Muscle of back (tissue), 13 donors: ENCODE measurements at places on chromosomes 5 and 9.

- DNase-seq, result no peak
Observed at GRCh38 chr5:16502866-16503265, 37.3 kb upstream of the ZNF622 start.

- no peak for DNase-seq
Observed at GRCh38 chr5:132457371-132458225, 33.0 kb downstream of the IRF1 start.

DNA sequence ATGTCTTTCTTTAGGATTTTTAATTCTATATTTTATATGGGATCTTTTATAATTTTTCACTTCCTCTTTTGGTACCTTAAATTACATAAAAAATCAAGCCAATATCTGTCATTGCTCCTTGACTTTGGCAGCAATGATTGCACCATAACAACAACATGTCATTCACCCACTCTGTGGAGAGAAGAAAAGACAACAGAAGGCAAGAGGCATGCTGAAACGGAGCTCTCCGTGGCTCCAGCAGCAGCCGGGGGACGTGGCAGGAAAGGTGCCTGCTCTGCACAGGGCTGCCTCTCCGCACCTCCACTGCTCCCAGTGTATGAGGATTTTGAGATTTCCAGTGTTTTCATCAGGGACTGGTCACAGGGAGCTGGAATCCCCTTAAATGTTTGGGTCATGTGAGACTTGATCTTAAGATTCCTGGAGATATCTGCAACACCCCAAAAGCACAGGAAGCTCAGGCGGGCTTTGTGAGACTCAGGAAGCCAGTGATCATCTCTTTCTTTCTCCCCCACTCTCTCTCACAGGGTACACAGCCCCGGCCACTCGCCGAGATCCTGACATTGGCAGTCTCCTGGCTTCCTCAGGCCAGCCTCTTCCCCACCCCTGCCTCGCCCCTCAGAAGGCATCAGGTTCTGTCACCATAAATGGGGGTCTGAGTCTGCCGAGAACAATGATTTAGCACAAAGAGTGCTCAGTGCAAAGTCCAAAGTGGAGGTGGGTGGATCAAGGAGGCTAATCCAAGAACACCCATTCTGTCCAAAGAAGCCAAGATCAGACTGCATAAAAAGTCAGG lies 74.6 kb downstream of the ACTL7B start:
- DNase-seq, result no peak

GRCh38 chr5:96629774-96630173 lies 32.4 kb upstream of the CAST start:
- DNase-seq, result peak; percentile 89

DNA sequence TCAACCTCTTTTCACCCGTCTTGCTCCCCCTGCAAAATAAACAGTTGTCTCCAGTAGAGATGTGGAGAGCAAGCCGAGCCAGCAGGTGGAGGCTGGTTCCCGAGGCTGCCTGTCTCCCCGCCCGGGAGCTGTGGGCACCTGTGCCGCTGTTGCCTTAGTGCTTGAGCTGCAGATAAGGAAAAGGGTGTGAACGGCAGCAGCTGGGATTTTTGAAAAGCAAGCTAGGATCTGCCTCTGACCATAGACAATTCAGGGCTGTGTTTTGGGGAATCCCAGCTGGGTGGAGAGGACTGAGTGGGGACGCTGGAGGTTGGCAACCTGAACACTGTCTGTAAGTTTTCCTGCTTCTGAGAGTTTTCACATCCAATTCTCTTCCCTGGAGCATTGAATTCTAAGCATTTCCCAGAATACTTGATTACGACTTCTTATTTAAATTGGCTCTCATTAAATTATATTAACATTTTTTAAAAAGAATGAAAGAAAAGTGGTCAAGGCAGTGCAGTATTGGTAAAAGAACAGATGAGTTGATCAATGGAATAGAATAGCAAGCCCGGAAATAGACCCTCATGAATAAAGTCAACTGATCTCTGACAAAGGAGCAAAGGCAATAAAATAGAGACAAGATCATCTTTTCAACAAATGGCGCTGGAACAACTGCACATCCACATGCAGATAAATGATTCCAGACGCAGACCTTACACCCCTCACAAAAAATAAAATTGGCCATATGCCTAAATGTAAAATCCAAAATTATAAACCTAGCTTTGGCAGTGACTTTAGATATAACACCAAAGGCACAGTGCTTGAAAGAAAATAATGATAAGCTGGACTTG lies 9.7 kb downstream of the WNK2 start:
- no peak for DNase-seq

DNA sequence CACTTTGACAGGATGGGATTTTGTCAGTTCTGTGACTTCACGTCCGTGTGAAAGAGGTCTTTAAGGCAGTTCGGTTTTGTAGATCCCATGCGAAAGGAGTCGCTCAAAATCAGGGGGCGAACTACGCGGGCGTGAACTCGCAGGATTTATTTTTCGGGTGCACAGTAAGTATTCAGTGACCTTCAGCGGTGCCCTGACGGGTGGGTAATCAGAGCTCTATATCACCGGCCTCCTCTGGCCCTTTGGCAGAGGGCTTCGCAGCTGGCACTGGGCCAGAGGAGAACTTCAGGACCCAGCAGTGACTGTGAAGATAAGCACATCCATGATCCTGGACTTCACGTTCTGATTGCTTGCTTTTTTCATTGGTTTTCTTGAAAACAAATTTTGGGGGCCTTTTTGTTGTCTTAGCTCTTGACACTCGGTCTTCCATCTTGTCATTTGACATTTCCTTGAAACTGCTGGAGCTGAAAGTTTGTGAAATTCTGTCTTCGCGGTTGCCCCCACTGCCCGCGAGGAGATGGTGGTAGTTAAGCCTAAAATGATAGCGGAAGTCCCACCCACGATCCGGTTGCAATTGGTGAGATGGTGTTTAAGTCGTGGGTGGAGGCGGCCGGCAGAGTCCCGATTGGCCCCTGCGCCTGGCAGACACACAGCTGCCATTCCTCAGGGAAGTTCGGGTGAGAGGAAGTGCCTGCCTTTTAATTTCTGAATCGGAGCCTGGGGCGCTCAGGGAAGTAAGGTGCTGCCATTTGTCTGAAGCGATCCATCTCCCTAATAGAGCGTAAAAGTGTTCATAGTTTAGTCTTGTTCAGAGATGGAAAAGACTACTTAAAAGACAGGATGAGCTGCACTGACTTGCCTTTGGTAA lies at the start of gene FAM120AOS:
TSS of gene FAM120AOS (minus strand) at position 535 of the 868 bp plus-strand sequence. CDS start 872 bp downstream, outside the sequence.
- DNase-seq, result peak; percentile 93

DNA sequence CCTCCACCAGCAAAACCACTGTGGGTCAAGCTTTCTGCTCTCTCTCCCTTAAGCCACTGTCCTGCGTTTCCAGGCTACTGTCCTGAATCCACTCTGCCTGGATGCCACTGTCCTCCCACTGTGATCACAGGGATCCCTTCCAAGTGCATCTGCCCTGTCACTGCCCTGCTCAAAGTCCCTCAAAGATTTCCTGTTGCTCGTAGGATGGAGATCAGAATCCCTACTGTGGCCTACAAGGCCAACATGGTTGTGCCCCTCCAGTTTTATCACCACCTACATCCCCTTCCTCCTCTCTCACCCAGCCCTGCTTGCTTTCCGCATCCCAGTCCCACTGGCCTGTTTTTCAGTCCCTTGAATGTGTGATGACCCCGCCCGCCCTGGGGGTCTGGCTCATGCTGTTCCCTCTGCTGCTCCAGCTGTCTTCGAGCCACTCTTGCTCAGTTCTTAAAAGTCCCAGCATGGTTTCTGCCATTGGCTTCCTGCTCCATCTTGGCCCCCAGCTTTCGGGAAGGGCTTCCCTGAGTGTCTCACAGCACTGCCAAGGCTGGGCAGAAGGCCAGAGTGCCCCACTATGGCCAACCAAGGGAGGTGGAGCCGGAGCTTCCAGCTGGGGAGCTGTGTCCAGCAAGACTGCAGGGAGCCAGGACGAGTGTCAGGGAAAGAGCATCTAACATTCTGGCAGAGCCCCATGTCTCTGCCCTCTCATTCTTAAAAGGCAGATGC lies 12.9 kb upstream of the FRRS1L start:
- DNase-seq, result no peak

DNA sequence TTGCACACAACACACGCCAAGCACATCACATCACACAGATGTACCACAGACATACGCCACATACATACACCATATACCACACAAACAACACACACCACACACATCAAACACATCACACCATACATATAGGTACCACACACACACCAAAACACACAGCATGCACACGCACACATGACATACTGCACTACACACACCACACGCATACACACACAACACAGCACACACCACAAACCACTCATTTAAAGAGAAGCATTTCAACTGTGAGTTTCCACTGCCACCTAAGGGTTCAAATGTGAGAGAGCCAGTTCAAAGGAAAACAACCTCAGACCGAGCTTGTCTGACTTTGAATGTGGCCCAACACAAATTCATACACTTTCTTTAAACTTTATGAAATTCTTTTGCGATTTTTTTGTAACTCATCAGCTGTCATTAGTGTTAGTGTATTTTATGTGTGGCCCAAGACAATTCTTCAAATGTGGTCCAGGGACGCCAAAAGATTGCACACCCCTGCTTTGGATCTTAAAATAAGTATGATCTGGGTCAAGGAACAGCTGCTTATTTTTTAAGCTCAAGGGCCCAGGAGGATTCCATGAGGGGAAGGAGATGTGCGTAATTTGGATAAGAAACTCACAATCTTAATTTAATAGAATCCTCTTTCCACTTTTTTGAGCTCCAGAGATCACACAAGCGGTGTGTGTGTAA lies 494.6 kb downstream of the GADD45G start:
- peak; percentile 45 for DNase-seq

DNA sequence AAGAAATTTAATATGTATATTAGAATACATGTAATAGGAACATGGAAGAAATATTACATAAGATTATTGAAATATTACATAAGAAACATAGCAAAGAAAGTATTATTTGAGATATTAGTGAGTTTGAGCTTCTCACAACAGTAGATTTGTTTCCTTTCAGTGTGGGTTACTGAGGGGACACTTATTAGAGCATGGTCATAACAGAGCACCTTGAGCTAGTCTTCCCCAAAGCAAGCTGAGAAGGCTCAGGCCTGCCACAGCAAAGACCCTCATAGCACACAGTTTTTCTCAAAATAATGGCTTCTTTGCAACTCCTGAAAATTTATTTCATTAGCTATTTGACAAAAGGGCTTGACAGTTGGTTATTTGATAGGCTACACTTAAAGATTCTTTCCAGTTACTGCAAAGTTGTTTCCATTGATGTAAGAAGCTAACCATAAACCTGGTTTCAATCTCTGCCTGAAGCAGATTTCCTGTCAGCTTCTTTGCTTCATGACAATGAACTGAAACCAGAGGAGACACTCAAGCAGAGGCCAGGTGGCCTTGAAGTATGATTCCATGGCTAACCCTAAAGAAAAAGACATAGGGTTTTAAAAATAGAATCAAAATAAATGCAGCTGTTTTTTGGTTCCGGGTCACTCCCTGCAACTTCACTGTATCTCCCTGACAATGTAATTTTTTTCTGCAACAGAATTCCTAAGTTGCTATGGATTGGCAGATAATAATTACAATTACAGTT lies 68.6 kb downstream of the ERMP1 start:
- DNase-seq, result no peak

DNA sequence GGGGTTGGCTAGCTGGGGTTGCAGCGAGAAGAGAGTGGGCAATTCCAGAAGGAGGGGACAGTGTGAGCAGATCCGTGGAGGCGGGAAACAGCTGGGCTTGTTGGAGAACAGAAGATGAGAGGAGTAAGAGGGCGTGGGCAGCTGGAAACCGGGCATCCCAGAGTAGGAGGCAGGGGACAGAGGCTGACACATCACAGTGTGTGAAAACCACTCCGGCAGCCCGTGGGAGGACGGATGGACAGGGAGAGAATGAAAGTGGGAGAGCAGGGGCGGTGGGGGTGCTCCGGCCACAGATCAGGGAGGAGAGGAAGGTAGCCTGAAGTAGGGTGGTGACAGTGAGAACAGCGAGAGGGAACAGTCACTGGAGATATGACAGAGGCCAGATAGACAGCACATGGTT lies 8.3 kb upstream of the PSMB7 start:
- DNase-seq, result no peak

DNA sequence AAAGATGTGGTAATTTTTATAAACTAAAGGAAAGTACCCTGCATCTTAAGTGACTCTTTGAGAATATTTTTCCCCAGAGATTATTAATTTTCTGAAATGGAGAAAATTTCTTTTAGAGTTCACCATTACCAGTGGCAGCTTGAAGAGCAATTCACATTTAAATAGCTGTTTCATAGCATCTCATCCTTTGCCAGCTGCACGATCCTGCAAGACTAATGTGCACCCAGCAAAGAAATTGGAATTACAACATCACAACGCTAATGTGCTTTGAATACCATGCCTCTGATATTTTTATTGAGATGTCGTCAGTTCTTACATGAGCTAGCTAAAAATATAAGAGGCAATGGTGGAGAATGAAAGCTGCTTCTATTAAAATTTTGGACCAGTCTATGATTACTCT lies 423.5 kb downstream of the TAF11L14 start:
- DNase-seq, result no peak

DNA sequence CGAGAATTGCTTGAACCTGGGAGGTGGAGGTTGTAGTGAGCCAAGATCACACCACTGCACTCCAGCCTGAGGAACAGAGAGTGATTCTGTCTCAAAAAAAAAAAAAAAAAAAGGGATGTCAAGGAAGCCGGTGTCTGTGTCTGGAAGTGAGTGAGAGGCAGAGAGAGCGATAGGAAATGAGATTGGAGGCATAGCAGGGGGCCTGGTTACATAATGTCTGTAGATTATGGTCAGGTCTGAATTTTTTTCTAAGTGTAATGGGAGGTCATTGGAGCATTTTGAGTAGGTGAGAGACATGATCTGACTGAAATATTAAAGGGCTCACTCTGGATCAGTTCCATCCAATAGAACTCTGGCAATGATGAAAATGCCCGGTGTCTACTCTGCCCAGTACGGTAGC lies 40.4 kb upstream of the CTNNA1 start:
- no peak for DNase-seq

- DNase-seq, result no peak
Observed at GRCh38 chr5:10761933-10762775, 1.1 kb upstream of the DAP start.

- DNase-seq, result no peak
Observed at GRCh38 chr5:31382051-31382878, 149.6 kb downstream of the DROSHA start.

- DNase-seq, result no peak
Observed at GRCh38 chr9:129698254-129698757, 32.9 kb downstream of the PRRX2 start.

GRCh38 chr5:56054666-56055065 lies 59.9 kb upstream of the IL6ST start:
- no peak for DNase-seq

- DNase-seq, result no peak
Observed at GRCh38 chr5:174328631-174329299, 283.3 kb downstream of the NSG2 start.

GRCh38 chr9:10112070-10112469 lies 500.7 kb downstream of the PTPRD start:
- DNase-seq, result no peak

- no peak for DNase-seq
Observed at GRCh38 chr9:81225596-81225995, 463.8 kb downstream of the TLE1 start.

GRCh38 chr9:116090030-116090770 lies 63.4 kb upstream of the PAPPA start:
- DNase-seq, result no peak

- DNase-seq, result no peak
Observed at GRCh38 chr5:129204525-129204924, 110.0 kb downstream of the ISOC1 start.

- DNase-seq, result no peak
Observed at GRCh38 chr9:107333363-107333762, 50.3 kb downstream of the RAD23B start.

GRCh38 chr5:73858776-73859175 lies 232.8 kb downstream of the ARHGEF28 start:
- no peak for DNase-seq

- no peak for DNase-seq
Observed at GRCh38 chr5:140341591-140341990, 4.8 kb downstream of the HBEGF start.
